ENCODE measurements at places on chromosomes 7 and 10.

- DNase-seq = peak; percentile 64
Measured at GRCh38 chr7:128742206-128742605, 3.0 kb downstream of the CALU start.

DNA sequence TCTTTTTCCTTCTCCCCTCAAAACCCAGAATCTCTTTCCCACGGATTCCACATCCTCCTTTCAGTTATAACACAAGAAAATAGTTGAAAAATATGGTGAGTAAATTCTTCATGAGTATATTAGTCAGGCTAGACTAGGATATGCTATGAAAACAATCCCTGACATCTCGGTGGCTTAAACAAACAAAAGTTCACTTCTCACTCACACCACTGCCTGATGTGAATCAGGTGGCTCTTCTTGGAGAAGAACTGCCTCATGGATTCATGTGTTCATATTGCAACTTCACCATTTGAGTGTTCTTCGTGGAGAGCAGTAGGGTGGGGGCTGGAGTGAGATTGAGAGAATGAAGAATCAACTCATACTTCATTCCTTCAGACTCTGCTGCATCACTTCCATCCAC, 204.1 kb downstream of the PHF14 start:
- DNase-seq = no peak

DNA sequence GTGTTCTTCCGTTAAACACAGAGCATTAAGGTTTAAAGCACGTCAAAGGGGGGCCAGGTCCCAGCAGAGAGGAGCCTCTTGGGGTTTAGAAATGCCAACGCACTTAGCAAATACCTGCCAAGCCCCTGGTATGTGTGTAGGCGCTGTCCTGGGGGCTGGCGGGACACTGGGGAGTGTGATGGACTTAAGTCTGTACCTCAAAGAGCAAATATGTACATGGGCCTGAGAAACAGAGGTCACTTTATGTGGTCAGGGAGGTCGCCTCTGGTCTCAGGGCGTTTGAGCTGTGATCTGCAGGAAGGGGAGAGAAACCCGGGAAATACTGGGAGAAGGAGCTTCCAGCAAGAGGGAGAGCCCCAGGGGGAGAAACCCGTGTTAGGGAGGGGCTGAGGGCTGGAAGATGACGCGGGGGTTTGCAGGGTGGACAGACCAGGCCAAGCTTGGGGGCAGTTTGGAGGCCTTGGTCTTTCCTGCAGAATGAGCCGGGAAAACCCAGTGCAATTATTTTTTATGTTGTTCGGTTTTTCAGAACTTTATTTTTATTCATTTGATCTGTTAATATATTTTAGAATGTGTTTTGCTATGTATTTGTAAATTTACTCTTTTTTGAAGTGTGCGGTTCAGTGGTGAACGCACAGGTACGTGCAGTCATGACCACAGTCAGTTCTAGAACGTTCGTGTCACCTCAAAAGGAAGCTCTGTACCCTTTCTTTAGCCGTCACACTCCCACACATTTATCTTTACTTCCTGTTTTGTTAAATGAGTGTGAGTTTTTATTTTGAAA, 441.4 kb upstream of the FOXK1 start:
- no peak for DNase-seq

GRCh38 chr10:32163071-32163761, 107.0 kb upstream of the KIF5B start:
- peak; percentile 18 for DNase-seq

DNA sequence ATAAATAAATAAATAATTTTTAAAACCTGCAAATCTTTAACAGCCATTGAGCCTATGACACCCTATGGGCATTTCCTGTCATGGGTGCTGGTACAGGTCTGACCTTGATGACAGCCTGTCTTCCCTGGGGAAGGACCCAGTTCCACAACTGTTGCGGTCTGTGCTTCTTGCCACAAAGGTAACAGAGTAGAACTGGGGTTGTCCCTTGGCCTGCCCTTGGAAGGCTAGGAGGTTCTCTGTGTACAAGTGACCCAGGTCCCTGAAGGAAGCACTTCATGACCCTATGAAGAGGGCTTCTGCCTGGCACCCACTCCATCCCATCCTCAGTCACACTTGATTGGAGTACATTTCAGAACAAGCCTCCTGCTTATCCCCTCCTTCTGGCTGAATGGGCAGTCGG, 66.9 kb downstream of the OGDH start:
- no peak for DNase-seq

Data from fibroblast of skin of right quadriceps (primary cell).